ENCODE measurements at places on chromosomes 7 and 10.

DNA sequence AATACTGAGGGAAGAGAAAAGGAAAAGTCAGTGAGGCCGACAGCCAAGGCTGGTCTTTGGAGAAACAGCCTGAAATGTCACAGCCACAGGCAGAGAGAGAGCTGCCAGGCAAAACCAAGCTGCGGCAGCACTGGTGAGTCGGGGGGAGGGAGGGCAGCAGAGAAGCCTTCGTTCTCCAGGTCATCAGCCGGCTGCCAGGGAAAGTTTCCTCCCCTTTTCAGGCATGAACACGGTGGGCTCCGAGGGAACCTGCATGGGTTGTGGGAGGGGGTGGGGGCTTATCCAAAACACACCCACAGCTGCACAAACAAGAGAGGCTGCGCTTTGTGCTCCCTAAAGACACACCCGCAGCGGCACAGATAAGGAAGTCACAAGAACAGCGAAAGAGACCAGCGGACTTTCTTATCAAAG lies 62.3 kb upstream of the NKX6-2 start:
- no peak overlapping the region for H3K27ac ChIP-seq
- no peaks in the 10 kb centered on the region for H3K4me1 ChIP-seq
- no peaks in the 10 kb centered on the region for H3K27me3 ChIP-seq
- no peaks in the 10 kb centered on the region for H3K36me3 ChIP-seq
- H3K4me3 ChIP-seq = peak overlapping the region; percentile 16
- peak; percentile 8 for DNase-seq

DNA sequence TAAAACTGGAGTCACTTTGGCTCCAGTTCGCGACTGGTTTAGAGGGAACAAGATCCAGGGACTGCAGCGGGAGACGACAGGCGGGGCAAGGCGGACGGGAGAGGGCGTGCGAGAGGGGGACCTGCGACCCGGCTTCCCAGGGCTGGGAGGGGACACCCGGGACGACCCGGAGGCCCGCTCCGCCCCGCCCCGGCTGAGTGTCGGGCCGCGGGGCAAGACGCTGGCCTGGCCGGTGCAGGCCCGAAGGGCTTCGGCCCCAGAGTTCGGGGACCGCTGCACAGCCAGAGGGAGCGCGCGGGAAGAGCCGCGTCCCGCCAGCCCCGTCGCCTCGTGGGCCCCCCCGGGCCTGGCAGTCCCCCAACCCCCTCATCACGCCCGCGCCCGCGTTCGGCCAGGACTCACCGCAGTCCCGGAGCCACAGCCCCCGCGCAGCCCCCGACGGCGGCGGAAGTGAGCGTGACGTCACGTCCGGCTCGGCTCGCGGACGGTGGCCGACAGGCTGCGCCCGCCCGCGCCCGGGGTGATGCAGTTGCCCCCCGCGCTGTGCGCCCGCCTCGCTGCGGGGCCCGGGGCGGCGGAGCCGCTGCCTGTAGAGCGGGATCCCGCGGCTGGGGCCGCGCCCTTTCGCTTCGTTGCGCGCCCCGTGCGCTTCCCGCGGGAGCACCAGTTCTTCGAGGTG lies at the start of the genes TUBGCP2 and ZNF511:
TSS of gene TUBGCP2 (minus strand) at position 452 of the 679 bp plus-strand sequence. CDS start 5,931 bp downstream, outside the sequence.
TSS of gene ZNF511 (plus strand) at position 494 of the 679 bp plus-strand sequence. CDS start at position 524, 30 bp downstream.
- peaks cover 14% of the 10 kb centered on the region for H3K4me1 ChIP-seq
- H3K4me3 ChIP-seq = peak within 1 kb of the TSS; percentile 66
- peak within 1 kb of the TSS; percentile 100 for H3K27ac ChIP-seq
- H3K27me3 ChIP-seq = no peaks in the 10 kb centered on the region
- H3K36me3 ChIP-seq = peaks cover 50% of the 10 kb centered on the region
- peak; percentile 94 for DNase-seq

DNA sequence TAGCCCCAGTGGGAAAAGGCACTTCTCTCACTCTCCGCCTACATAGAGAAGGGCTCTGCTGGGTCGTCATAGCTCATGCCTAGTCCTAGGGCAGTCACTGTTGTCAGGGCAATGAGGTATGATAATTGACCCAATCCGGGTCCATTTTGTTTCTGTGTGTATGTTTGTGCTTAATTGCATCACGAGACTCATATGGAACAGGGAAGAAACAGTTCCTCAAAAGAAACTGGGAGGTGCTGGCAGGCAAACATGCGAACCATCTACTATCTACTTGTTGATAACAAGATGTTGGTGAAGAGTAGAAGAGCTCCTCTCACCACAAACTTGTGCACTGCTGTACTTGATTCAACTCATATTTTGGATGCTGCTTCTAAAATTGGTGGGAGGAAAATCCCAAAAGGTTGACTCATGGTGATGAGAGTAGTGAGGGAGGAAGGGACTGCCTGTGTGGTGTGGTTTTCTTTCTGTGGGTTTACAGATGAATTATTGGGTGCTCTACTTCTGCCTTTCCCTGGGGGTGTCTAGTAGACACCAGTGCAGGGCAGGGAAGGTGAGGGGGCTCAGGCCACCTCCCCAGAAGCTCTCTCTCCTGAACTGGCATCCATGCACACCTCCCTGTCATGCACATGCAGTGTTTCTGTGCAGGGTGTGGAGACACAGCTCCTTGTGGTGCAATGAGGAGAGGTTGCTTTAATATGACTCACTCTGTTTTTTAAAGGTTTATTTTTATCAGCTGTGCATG lies 29.4 kb downstream of the LSMEM1 start:
- H3K27me3 ChIP-seq = no peaks in the 10 kb centered on the region
- H3K4me3 ChIP-seq = no peak overlapping the region
- no peaks in the 10 kb centered on the region for H3K36me3 ChIP-seq
- no peak overlapping the region for H3K27ac ChIP-seq
- no peaks in the 10 kb centered on the region for H3K4me1 ChIP-seq

DNA sequence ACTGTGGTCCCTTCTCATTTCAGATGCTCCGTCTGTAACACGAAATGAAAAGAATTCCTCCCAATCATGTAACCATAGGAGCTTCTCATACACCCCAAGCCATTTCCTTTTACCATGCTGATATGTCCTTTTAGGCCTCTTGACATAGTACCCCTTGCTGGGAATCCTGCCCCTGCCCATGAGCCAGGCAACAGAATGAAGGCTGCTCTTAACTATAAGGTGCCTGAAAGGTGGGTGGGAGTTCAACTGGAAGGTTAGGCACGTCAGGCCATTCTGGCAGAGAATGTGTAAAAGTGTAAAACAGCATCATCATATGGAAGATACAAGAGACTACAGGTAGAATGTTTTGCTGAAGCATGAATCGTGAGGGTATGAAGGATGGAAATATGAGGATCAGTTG lies 22.5 kb downstream of the IL2RA start:
- H3K4me3 ChIP-seq = no peak overlapping the region
- H3K36me3 ChIP-seq = no peaks in the 10 kb centered on the region
- H3K27me3 ChIP-seq = no peaks in the 10 kb centered on the region
- H3K4me1 ChIP-seq = peaks cover 50% of the 10 kb centered on the region

- H3K4me1 ChIP-seq = no peaks in the 10 kb centered on the region
- no peak overlapping the region for H3K27ac ChIP-seq
- no peaks in the 10 kb centered on the region for H3K36me3 ChIP-seq
- no peak overlapping the region for H3K4me3 ChIP-seq
- DNase-seq = no peak
These were observed 13.9 kb downstream of the PCLO start for GRCh38 chr7:83148776-83149175.

- no peaks in the 10 kb centered on the region for H3K27me3 ChIP-seq
- H3K27ac ChIP-seq = no peak overlapping the region
- H3K4me3 ChIP-seq = no peak overlapping the region
- no peaks in the 10 kb centered on the region for H3K36me3 ChIP-seq
- DNase-seq = no peak
- no peaks in the 10 kb centered on the region for H3K4me1 ChIP-seq
These were observed 31.7 kb downstream of the GPR85 start for GRCh38 chr7:113054938-113055337.

GRCh38 chr7:38057829-38058228 lies 120.2 kb upstream of the STARD3NL start:
- H3K4me1 ChIP-seq = no peaks in the 10 kb centered on the region
- DNase-seq = no peak

DNA sequence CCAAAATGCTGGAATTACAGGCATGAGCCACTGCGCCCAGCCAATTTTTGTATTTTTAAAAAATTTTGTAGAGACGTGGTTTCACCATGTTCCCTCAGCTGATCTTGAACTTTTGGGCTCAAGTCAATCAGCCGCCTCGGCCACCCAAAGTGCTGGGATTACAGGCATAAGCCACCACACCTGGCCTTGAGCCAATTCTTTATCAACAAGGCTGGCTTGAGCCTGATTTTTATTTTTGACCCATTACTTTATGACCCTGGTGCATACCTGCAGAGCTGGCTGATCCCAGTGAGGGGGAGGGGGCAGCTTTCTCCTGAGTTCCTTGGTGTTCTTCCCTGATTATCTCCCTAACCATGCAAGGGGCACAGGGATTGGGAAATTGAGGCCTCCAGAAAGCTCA lies 15.8 kb upstream of the CPA1 start:
- no peaks in the 10 kb centered on the region for H3K36me3 ChIP-seq
- H3K4me1 ChIP-seq = peaks cover 11% of the 10 kb centered on the region
- H3K27ac ChIP-seq = no peak overlapping the region
- DNase-seq = no peak
- no peaks in the 10 kb centered on the region for H3K27me3 ChIP-seq

DNA sequence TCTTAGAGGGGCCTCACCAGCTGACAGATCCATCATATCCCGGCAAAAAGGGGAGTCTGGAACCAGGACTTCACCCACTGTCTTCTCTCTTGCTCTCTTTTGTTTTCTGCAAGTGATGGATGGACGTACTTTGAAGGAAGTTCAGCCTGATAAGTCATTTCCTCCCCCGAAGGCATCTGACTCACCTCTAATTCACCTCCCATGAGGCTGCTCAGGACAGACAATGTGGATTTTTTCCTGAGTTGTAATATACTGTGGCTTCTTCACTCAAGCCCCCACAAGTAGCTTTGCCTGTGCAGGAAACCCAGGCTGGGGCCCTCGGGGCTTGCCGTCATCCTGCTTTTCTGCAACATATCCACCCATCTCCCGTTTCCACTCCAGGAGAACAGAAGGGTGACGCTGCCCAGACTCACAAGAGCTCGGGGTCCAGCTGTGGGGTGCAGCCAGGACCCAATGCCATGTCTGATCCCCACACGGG lies 70.4 kb downstream of the ASB13 start:
- H3K4me1 ChIP-seq = no peaks in the 10 kb centered on the region
- no peak for DNase-seq
- no peaks in the 10 kb centered on the region for H3K36me3 ChIP-seq
- H3K4me3 ChIP-seq = no peak overlapping the region
- no peak overlapping the region for H3K27ac ChIP-seq

DNA sequence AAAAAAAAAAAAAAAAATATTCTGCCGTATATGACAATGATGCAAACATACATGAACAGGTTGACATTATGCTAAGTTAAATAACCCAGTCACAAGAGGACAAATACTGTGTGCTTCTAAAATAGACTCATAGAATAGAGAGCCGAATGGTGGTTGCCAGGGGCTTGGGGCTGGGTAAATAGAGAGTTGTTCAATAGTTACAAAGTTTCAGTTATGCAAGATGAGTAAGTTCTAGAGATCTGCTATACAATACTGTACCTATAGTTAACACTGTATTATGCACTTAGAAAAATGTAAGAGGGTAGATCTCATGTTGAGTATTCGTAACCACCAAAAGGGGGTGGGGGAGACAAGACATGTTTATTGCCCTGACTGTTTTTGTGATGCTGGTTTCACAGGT lies 77.1 kb upstream of the GNAI1 start:
- H3K4me1 ChIP-seq = no peaks in the 10 kb centered on the region
- no peaks in the 10 kb centered on the region for H3K27me3 ChIP-seq

DNA sequence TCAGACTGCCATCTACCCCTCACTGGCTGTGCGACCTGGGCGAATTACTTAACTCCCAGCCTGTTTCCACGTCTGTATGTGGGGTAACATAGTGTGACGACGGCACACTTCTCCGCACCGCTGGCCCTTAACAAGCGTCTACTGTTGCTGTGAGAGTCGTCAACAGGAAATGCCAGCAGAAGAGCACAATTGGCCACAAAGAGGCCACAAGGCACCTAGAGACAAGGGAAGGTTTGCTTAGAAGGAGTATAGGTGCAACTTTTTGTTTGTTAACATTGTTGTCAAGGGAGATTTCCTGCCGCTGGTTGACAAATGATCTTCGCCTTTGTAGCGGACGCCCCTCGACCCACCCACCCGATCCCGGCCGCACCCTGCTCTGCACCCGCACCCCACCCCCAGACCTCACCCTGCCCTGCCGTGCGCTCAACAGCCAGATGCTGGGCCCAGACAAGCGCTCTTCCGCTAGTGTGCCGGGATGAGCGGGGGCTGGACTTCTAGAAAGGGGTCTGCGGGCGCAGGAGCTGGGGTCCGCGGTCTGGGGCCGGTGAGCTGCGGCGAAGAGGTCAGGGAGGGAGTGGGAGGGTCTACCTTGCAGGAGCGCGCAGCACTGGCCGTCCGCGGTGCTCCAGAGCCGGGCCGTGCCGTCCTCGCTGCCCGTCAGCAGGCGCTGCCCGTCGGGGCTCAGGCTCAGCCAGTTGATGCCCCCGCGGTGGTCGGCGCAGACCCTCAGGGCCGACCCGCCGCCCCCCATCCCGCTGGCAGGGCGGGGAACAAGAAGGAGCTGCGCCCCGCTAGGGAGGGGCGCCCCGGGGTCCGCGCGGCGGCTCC lies 785 bp downstream of the WDR86 start:
- no peaks in the 10 kb centered on the region for H3K36me3 ChIP-seq
- peak; percentile 65 for DNase-seq
- H3K27ac ChIP-seq = no peak overlapping the region
- H3K4me1 ChIP-seq = peaks cover 11% of the 10 kb centered on the region
- no peaks in the 10 kb centered on the region for H3K27me3 ChIP-seq

Measured in naive thymus-derived CD4-positive, alpha-beta T cell (primary cell).